ENCODE measurements at places on chromosomes 12 and 14. TPM values are rescaled to one million over a fixed set of nuclear protein-coding genes. Genes with fewer than 3 reads are reported as not detected.

DNA sequence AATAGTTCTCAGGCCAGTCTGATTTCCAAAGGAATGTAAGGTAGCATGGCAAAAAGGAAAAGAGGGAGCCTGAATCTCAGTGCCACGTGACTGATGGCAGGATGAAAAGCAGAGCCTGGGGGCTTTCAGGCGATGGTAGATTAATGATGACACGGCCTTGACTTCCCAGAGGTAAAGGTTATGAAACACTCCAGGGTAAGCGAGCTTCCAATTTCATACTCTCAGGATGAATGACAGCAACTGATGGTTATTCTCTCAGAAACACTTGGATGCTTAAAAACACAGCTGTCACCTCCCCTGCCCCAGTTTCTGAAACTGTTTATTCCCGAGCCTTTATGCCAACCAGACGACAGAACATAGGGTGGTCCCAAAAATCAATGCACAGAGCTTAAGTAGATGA, 28.8 kb downstream of the GDF11 start:
- DNase-seq = no peak

- no peak for DNase-seq
These were observed 128.6 kb downstream of the ACSS3 start for GRCh38 chr12:81206429-81206828.

GRCh38 chr12:26732005-26732908, 100.7 kb downstream of the ITPR2 start:
- DNase-seq = no peak

Gene POTEM
- total RNA-seq = not detected

DNA sequence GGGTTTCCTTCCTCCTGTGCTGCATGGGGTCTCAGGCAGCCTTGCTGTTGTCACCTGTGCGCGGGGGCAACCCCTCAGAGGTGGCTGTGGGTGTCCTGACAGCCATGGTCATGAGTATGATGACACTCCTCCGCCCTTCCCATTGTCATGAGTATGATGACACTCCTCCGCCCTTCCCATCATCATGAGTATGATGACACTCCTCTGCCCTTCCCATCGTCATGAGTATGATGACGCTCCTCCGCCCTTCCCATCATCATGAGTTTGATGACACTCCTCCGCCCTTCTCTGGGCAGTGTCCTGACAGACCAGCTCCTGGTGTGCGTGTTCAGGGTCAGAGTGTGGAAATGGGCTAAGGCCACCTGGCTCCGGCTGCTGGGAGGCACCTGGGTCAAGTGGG, 40.0 kb downstream of the FBRSL1 start:
- no peak for DNase-seq

GRCh38 chr12:21219206-21219605, 88.2 kb downstream of the SLCO1B1 start:
- no peak for DNase-seq

Gene DDX11
- total RNA-seq = 15.6 TPM

Gene INF2
- 343 TPM for total RNA-seq

- DNase-seq = no peak
These were observed 29.8 kb upstream of the TMED10 start for GRCh38 chr14:75206190-75206589.

DNA sequence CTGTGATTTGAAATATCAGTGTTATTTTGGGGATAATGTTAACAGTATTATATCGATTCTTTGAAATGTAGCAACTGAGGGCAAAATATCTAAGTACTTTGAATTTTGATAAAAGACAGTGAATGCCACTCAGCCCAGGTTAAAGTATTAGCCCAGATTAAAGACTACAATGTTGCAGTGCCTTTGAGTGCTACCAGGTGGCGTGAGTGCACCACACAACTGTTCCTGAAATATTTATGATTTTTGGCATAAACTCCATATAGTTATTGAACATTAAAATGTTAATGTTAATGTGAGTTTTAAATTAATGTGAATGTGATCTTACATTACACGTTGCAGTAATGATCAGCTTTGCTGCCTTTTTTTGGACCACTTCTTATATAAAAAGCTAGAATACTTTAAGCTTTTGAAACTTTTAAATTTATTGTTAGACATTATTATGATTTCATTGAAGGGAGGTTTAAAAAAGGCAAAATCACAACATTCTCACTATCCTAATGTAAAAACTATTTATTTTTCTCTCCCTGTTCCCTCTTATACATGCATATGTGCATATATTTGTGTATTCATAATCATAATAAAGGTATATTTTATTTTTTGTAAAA, 22.5 kb downstream of the MRPS35 start:
- DNase-seq = no peak

DNA sequence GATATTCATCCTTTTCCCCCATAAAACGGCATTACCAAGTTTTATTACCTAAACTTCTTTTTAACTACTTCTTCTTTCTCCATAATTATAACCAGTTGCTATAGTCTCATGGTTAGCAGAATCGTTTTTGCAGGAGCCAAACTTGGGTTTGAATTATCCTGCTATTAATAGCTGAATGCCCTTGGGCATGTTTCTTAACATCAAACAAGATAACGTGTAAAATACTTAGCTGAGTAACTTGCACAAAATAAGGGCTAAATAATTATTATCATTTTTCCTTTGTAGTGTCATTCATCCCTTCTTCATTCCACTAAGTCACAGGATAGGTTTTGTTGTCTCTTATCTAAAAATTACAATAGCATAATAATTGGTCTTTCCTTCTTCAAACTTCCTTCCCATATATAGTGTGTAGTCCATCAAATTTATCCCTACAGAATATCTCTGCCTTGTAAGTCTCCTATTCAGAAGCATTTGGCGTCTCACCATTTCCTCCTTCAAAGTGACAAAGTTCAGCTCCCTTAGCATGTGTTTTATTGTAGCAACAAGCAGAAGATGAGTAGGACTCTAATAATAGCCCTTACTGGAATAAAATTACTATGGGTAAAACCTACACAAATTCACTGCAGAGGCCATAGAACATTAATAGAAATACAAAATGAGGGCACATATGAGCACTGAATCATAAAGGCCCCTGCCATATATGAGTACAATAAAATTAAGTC, 63.8 kb downstream of the FAR2 start:
- no peak for DNase-seq

DNA sequence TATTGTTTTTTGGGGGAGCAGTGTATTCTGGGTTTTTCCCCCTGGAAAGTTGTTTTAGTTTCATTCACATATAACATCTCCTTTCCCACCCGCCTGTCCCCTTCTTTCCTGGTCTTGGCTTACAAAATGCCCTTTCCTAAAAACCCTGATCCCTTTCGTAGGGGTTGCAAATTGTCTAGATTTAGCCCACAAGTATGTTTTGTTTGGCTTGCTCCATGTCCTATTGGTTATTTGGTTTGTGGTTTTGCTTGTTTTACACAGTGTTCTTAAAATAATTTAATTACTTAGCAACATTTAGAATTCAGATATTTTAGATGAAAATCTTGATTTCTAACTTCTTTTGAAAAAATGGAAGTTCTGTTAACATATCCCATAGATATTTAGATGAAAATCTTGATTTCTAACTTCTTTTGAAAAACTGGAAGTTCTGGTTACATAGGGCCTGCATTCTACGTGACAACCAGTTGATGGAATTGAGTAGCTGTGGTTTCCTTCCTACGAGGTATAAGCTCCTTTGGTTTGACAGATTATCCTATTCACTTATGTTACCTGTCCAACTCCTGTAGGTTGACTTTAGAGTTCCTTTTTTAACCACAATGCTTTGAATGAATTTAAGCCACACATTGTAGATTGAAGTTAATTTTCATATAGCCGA, 89.2 kb upstream of the TMEM263 start:
- no peak for DNase-seq

Gene KRT79
- not detected for total RNA-seq

GRCh38 chr12:92537290-92537960, 165.4 kb upstream of the PLEKHG7 start:
- no peak for DNase-seq

- no peak for DNase-seq
These were observed 7.1 kb downstream of the DTX1 start for GRCh38 chr12:113063396-113064350.

- no peak for DNase-seq
These were observed 148.0 kb upstream of the G2E3 start for GRCh38 chr14:30410986-30411385.

GRCh38 chr14:77707355-77707723, 484 bp downstream of the ALKBH1 start:
- no peak for DNase-seq
